Endodermal cell (in vitro differentiated cells): ENCODE measurements at places on chromosomes 7 and 10. TPM values are rescaled to one million over a fixed set of nuclear protein-coding genes. Genes with fewer than 3 reads are reported as not detected.

TMEM140 gene
- not detected in 2 replicates for total RNA-seq

DNA sequence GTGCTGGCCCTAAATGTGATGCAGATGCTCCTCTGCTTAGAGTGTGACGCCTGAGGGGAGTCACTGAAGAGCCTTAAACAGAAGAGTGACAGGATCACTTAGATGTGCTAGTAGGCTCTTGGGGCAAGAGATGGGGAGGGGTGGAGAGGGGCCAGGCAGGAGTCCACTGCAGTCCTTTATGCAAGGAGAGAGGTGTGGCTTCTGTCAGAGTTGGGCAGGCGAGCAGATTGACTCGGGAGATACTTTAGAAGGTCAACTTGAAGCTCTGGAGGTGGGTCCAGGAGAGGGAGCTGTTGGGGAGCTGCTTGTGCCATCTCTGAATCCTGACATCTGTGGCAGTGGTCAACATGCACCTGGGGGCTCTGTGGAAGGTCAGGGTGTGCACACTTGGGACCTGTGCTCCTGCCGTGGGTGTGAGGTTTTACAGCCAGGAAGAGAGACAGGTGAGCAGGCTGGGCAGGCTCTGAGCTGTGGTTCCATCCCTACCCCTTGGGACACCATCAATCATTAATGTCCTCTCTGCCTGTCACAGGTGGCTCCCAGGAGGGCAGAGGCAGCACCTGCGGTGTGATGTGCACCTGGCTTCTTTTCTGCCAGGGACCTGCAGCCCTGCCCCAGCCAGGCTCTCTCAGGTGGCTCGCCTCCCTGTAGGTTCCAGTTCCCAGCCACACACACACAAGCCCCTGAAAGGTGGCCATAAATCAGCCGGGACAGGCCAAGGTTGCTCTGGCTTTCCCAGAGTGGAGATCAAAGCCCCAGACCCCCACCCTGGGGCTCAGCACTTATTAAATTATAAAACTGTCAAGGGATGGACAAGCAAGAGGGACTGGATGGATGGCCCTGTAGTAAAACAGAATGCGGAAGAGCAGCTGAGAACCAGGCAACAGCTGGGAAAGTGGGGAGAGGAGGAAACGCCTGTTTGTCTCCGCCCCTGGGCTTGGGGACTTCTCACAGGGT is 14.0 kb downstream of the NEURL1 start:
- no peaks in the 10 kb centered on the region for H3K4me1 ChIP-seq
- no peak overlapping the region for H3K4me3 ChIP-seq
- H3K27ac ChIP-seq, result no peak overlapping the region
- no peaks in the 10 kb centered on the region for H3K36me3 ChIP-seq

BUB3 gene
- total RNA-seq, result 111 and 113 TPM in 2 replicates

- no peak for DNase-seq
- no peak overlapping the region for H3K4me3 ChIP-seq
- H3K36me3 ChIP-seq, result no peaks in the 10 kb centered on the region
- H3K27me3 ChIP-seq, result no peaks in the 10 kb centered on the region
- no peaks in the 10 kb centered on the region for H3K4me1 ChIP-seq
- H3K27ac ChIP-seq, result no peak overlapping the region
Observed at GRCh38 chr10:69045441-69046300, 42.2 kb upstream of the SRGN start.

C10orf90 gene
- not detected in 3 replicates for total RNA-seq

DNA sequence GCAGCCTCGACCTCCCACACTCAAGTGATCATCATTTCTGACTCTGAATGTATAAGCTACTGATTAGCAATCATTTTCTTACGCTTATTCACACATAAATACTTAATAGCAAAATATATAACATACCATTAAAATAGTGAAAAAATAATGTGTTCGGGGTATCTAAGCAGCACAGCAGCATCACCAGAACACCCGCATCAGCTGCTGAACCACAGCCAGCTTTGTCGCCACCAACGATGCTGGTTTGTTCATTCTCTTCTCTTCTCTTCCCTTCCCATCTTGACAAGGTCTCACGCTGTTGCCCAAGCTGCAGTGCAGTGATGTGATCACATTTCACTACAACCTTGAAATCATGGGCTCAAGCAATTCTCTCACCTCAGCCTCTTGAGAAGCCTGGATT is 425.1 kb upstream of the LRGUK start:
- peaks cover 12% of the 10 kb centered on the region for H3K4me1 ChIP-seq
- H3K36me3 ChIP-seq, result no peaks in the 10 kb centered on the region
- no peak overlapping the region for H3K27ac ChIP-seq
- H3K4me3 ChIP-seq, result no peak overlapping the region
- DNase-seq, result no peak

DNA sequence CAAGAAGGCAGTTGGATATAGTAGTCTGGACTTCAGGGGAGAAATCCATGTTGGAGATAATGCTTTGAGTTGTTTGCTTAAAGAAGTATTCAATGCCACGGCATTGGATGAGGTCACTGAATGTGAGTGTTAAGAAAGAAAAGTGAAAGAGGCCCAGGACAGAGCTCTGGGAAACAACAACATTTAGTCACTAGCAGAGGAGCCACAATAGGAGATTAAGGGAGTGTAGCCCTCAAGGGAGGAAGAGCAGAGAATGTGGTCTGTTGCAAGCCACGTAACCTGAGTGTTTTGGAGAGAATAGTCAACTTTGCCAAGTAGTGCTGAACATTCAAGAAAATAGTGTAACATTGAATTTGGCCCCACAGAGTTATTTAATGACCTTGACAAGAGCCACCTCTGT is 114.7 kb downstream of the MYO3A start:
- no peaks in the 10 kb centered on the region for H3K27me3 ChIP-seq
- H3K36me3 ChIP-seq, result peaks cover 14% of the 10 kb centered on the region
- DNase-seq, result no peak
- H3K4me3 ChIP-seq, result no peak overlapping the region
- H3K27ac ChIP-seq, result no peak overlapping the region

GRCh38 chr7:129090300-129090907 is 35.5 kb upstream of the TNPO3 start:
- H3K27ac ChIP-seq, result no peak overlapping the region
- no peaks in the 10 kb centered on the region for H3K4me1 ChIP-seq
- H3K4me3 ChIP-seq, result no peak overlapping the region
- peak; percentile 36 for DNase-seq
- H3K36me3 ChIP-seq, result no peaks in the 10 kb centered on the region
- no peaks in the 10 kb centered on the region for H3K27me3 ChIP-seq

- DNase-seq, result no peak
- no peaks in the 10 kb centered on the region for H3K36me3 ChIP-seq
- peaks cover 5% of the 10 kb centered on the region for H3K4me1 ChIP-seq
- no peak overlapping the region for H3K27ac ChIP-seq
- no peak overlapping the region for H3K4me3 ChIP-seq
Observed at GRCh38 chr7:77409739-77410547, 6.2 kb downstream of the GSAP start.

DNA sequence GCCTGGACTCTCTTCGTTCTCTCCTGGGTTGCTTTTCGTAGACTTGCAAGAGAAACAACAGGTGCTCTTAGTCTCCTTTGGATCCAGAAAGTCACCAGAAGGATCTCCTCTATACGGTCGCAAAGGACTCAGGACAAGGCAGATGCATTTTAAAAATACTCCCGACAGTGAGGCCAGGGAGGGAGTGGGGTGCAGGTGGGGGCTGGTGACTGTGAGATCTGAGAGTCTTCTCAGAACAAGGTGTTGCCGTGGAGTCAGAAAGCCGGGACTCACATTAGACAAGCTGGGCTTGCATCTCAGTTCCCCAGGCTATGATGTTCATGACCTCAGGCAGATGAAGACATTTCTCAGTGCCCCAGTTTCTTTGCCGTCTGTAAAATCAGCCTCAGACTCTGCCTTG is 507.2 kb downstream of the TCERG1L start:
- H3K36me3 ChIP-seq, result no peaks in the 10 kb centered on the region
- no peaks in the 10 kb centered on the region for H3K27me3 ChIP-seq
- H3K4me3 ChIP-seq, result no peak overlapping the region
- H3K4me1 ChIP-seq, result no peaks in the 10 kb centered on the region
- H3K27ac ChIP-seq, result no peak overlapping the region

GRCh38 chr7:136049818-136050461 is 72.8 kb upstream of the MTPN start:
- DNase-seq, result no peak
- no peaks in the 10 kb centered on the region for H3K4me1 ChIP-seq
- no peaks in the 10 kb centered on the region for H3K27me3 ChIP-seq
- no peaks in the 10 kb centered on the region for H3K36me3 ChIP-seq
- no peak overlapping the region for H3K27ac ChIP-seq
- no peak overlapping the region for H3K4me3 ChIP-seq

GNAI1 gene
- total RNA-seq, result 16.9 and 21.5 TPM in 2 replicates

- no peaks in the 10 kb centered on the region for H3K4me1 ChIP-seq
- no peaks in the 10 kb centered on the region for H3K36me3 ChIP-seq
- no peak for DNase-seq
- no peaks in the 10 kb centered on the region for H3K27me3 ChIP-seq
- H3K27ac ChIP-seq, result no peak overlapping the region
- peak overlapping the region; percentile 23 for H3K4me3 ChIP-seq
Observed at GRCh38 chr10:107579970-107580369, 415.5 kb upstream of the SORCS1 start.

DNA sequence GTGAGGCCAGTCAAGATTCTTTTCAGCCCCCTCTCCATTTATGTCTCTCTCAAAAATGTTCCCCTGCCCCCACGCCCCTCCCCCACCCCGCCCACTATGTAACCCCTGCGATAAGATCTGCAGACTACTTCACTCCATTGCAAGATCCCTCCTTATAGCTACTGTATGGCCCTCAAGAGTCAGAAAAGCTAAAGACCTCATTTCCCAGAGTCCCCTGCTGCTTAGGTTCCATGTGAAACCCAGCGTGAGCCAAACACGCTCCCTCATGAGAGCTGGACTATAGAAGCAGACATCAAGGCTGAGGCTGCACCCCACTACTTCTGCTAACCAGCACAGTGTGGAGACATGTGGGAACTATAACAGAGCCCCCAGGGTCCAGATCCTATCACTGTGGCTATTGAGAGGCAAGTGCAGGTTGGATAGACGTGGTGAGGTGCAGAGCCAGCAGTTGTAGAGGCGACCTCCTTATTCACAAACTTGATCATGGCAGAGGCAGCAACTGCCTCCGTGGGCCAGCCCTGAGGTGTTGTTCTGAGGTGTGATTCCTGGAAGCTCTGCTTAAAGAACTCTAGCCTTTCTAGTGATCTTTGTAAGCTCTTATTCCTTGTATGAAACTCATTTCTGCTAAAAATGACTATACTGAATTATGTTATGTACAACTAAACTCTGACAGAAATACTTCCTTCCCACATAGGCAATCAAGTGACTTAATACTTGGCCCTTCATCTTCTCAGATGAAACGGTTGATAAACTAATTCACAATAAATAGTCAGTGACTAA is 117.0 kb upstream of the ARID5B start:
- no peaks in the 10 kb centered on the region for H3K36me3 ChIP-seq
- H3K27me3 ChIP-seq, result no peaks in the 10 kb centered on the region
- H3K4me3 ChIP-seq, result no peak overlapping the region
- no peaks in the 10 kb centered on the region for H3K4me1 ChIP-seq
- no peak overlapping the region for H3K27ac ChIP-seq
- no peak for DNase-seq

DNA sequence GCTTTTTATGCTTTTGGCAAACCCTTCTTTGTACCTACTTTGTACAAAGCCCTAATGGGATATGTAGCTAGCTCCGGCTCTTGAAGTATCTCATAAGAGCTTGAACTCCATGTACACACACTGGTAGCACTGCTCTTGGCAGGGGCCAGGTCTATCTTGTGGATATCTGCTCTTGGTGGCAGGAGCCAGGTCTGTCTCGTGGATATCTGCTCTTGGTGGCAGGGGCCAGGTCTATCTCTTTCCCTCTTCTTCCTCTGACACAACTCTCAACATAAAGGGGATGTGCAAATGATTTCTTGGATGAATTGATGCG is 91.9 kb downstream of the WNT2 start:
- H3K4me1 ChIP-seq, result no peaks in the 10 kb centered on the region
- no peak overlapping the region for H3K4me3 ChIP-seq
- H3K36me3 ChIP-seq, result no peaks in the 10 kb centered on the region
- no peak overlapping the region for H3K27ac ChIP-seq

OPN1SW gene
- total RNA-seq, result 0.45 TPM in 1 of 3 replicates, not detected in the others

GRCh38 chr10:17751781-17752445 is at the start of gene TMEM236:
Gene TMEM236 (plus strand): TSS chr10:17752201. CDS start chr10:17752296, 95 bp downstream.
- DNase-seq, result no peak
- no peak within 1 kb of the TSS for H3K4me3 ChIP-seq
- H3K36me3 ChIP-seq, result no peaks in the 10 kb centered on the region

- H3K4me1 ChIP-seq, result no peaks in the 10 kb centered on the region
- H3K27ac ChIP-seq, result no peak overlapping the region
- no peaks in the 10 kb centered on the region for H3K36me3 ChIP-seq
- DNase-seq, result no peak
- no peaks in the 10 kb centered on the region for H3K27me3 ChIP-seq
Observed at GRCh38 chr7:117970801-117971200, 97.6 kb upstream of the CTTNBP2 start.
